ENCODE measurements at places on chromosomes 5 and 9. TPM values are rescaled to one million over a fixed set of nuclear protein-coding genes. Genes with fewer than 3 reads are reported as not detected.
A peak's percentile ranks its signal among the peaks of the same experiment; 100 is the strongest.

DNA sequence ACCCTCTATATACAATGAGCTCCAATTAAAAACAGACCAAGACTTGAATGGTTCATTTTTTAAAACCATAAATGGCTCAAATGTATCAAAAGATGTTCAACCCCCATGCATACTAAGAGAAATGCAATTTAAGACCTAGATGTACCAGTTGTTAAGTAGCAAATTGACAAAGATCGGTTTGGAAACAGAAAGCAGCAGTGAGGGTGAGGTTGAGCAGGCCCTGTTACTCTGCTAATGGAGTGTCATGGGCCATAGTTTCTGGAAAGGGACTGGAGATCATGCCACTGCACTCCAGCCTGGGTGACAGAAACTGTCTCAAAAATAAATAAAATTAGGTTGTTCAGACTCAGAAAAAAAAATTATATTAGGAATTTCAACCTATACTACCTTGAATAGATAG is 55.0 kb downstream of the FNBP1 start:
- H3K27me3 ChIP-seq, result no peaks in the 10 kb centered on the region
- H3K4me1 ChIP-seq, result peaks cover 13% of the 10 kb centered on the region
- DNase-seq, result no peak

- no peaks in the 10 kb centered on the region for H3K27me3 ChIP-seq
- H3K4me1 ChIP-seq, result peaks cover 10% of the 10 kb centered on the region
- no peak overlapping the region for H3K4me3 ChIP-seq
- H3K27ac ChIP-seq, result no peak overlapping the region
Measured at GRCh38 chr5:180849827-180850226, 11.2 kb downstream of the ZFP62 start.

- peaks cover 21% of the 10 kb centered on the region for H3K4me1 ChIP-seq
- H3K27ac ChIP-seq, result no peak overlapping the region
- DNase-seq, result no peak
- no peaks in the 10 kb centered on the region for H3K27me3 ChIP-seq
- no peak overlapping the region for H3K4me3 ChIP-seq
- H3K36me3 ChIP-seq, result no peaks in the 10 kb centered on the region
Measured at GRCh38 chr5:72811849-72812248, 4.6 kb upstream of the TNPO1 start.

- no peak for DNase-seq
- no peaks in the 10 kb centered on the region for H3K36me3 ChIP-seq
- H3K27me3 ChIP-seq, result no peaks in the 10 kb centered on the region
- no peak overlapping the region for H3K27ac ChIP-seq
Measured at GRCh38 chr9:8655071-8655470, 855.5 kb upstream of the DMAC1 start.

Gene PKD2L2
- not detected for total RNA-seq

DNA sequence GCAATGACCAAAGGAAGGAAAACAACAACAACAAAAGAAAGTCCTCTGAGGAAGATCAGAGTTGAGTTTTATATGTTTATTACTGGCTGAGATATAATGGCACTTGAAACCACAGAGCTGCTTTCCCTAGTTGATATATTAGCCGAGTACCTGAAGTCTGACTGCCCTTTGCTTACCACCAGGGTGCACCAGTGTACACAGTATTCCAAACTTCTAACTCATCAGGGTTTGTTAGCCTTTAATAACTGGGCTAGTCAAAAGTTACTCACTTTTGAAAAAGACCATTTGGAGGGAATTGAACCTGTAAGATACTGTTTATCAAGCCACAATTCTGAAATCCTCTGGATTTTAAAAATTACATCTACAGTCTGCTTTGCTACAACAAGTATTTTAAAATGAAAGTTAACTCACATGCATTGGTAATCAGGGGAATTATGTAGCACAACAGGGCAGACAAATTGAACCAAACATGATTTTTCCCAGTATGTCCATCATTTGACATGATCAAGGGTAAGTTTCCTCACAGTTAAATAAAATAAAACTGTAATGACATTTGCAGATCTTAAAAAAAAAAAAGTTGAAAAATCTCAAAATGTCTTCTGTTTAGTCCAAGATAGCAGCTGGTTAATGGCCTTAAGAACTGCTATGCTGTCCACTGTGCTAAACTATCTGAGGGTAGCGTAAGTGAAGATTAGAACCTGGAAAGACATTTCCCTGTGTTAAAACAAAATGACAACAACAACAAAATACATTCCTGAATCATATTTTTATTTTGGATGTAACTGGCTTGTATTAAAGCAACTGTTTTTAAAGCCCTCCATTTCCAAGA is 57.3 kb upstream of the C6 start:
- H3K4me1 ChIP-seq, result no peaks in the 10 kb centered on the region
- H3K27me3 ChIP-seq, result no peaks in the 10 kb centered on the region
- H3K36me3 ChIP-seq, result no peaks in the 10 kb centered on the region
- H3K4me3 ChIP-seq, result no peak overlapping the region
- DNase-seq, result no peak

Gene C9
- total RNA-seq, result not detected

- DNase-seq, result no peak
- H3K4me3 ChIP-seq, result no peak overlapping the region
- H3K4me1 ChIP-seq, result peaks cover 53% of the 10 kb centered on the region
- no peak overlapping the region for H3K27ac ChIP-seq
- H3K27me3 ChIP-seq, result no peaks in the 10 kb centered on the region
Measured at GRCh38 chr5:113230711-113231652, 203.8 kb downstream of the TSSK1B start.

- no peak overlapping the region for H3K4me3 ChIP-seq
- DNase-seq, result no peak
- no peaks in the 10 kb centered on the region for H3K36me3 ChIP-seq
- H3K4me1 ChIP-seq, result no peaks in the 10 kb centered on the region
- no peaks in the 10 kb centered on the region for H3K27me3 ChIP-seq
Measured at GRCh38 chr5:123929055-123929474, 417.1 kb downstream of the CSNK1G3 start.

DNA sequence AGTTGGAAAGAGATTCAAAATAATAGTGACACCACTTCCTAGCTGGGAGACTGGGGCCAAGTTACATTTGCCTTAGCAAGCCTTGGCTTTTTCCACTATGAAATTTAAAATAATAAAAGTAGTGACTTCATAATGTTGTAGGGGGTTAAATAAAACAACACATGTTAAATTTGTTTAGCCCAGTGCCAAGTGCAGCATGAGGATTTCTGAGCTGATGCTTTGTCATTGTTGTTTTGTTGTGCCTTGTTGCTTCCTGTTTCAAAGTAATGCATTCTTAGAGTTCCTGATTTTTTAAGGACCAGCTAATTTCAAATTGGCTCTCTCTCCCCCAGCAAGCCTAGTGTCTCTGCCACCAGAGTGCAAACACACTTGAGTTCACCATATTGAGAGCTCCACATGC is 270.7 kb upstream of the PAPPA start:
- H3K4me1 ChIP-seq, result peaks cover 53% of the 10 kb centered on the region
- no peak overlapping the region for H3K27ac ChIP-seq
- DNase-seq, result no peak
- H3K27me3 ChIP-seq, result no peaks in the 10 kb centered on the region
- H3K36me3 ChIP-seq, result no peaks in the 10 kb centered on the region
- no peak overlapping the region for H3K4me3 ChIP-seq

DNA sequence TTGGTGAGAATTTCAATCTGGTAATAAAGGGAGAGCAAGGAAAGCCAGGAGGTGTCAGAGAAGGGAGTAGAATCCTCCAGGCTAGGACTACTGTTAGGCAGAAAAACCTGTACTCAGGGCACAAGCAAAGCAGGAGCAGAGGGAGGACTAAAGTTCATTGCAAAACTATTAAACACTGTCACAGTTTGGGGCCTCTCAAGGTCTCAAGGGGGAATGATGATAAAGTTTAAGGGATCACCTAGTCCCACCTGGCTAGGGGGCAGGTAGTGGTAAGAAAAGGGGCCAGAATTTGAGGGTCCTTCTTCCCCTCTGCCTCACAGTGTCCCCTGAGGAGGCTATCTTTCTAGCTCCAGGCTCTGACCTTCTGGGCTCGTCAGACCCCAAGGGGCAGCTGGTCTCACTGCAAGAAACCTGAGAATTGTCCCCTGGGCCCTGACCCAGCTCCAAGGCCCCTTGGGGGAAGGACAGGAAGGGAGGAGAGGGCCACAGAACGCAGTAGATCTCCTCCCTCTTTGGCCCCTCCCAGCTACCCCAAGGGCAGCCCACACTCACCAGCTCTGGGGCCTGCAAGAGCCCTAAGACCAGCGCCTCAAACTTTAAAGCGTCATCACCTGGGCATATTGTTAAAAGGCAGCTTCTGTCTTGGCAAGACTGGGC is 974 bp downstream of the CCDC69 start:
- peak overlapping the region; percentile 65 for H3K4me3 ChIP-seq
- no peaks in the 10 kb centered on the region for H3K27me3 ChIP-seq
- no peaks in the 10 kb centered on the region for H3K36me3 ChIP-seq
- H3K4me1 ChIP-seq, result peaks cover 39% of the 10 kb centered on the region

DNA sequence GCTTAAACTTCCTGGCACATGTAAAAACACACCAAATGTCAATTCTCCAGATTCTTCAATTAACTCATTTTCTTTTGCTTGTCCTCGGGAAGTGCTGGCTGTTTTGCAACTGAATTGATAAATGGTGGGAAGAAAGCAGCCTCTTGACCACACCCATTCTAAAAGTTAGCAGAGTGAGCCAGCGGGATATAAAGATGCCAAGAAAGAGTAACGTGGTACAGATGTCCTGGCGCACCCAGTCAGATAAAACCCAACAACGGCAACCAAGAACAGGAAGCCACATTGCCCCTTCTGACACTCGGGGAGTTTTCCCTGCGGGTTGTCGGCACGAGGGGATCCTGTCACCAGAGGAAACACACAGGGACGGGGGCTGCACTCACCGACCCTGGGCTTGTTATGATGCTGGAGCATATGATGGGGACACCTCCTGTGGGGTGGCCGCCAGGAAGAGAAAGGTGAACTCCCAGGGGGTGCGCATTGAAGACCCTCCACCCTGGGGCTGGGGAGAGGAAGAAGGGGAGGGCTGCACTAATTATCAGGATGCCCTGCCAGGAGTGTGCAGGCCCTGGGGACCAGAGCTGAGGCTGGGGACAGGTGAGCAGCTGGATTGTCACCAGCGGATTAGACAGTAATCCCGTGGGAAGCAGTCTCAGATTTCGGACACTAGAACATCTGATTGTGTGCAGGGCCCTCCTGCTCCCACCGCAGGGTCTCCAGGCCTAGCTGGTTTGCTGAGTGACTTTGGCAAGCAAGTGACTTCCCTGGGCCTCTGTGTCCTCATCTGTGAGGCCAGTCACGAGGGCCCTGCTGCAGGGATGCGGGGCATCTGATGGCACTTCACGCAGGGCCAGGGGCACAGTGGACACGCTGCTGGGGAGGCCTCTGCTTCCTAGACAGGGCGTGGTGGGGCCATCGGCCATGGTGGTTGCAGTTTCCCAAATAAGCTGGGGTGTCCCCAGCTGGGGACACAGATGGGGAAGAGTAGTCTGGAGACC is 59.2 kb downstream of the CRB2 start:
- DNase-seq, result no peak
- H3K4me3 ChIP-seq, result no peak overlapping the region
- no peak overlapping the region for H3K27ac ChIP-seq
- no peaks in the 10 kb centered on the region for H3K27me3 ChIP-seq
- no peaks in the 10 kb centered on the region for H3K36me3 ChIP-seq

DNA sequence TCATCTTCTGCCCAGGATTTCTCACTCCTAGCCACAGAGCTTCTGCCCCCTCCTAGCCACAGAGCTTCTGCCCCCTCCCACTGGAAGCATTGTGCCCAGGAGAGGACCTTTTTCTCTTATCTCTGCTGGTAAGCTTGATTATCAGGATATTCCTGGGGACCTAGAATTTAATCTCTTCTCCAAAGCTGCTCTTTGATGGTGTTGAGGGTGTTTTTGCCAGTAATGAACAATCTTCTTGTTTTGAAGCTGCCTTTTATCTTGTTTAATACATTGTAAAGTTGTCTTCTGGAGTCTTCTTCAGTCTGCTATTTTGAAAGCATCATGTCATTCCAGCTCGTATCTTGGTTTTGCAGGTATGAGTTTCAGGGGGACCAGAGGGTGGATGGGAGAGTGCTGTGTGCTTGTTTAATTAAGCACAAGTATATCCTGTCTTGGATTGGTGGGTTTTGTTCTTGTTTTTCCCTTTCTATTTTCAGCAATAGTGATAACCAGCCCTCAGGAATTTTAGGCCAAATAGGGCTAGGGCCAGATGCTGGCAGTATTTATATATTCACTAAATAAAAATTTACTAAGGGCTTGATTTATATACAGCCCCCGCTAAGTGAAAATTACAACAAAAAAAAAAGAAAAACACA is 214.0 kb upstream of the DMRT1 start:
- peaks cover 42% of the 10 kb centered on the region for H3K4me1 ChIP-seq
- DNase-seq, result no peak
- no peaks in the 10 kb centered on the region for H3K27me3 ChIP-seq
- no peaks in the 10 kb centered on the region for H3K36me3 ChIP-seq

GRCh38 chr9:109934136-109934856 is 154.3 kb downstream of the PALM2AKAP2 start:
- H3K27me3 ChIP-seq, result no peaks in the 10 kb centered on the region
- H3K4me3 ChIP-seq, result no peak overlapping the region
- H3K4me1 ChIP-seq, result no peaks in the 10 kb centered on the region

DNA sequence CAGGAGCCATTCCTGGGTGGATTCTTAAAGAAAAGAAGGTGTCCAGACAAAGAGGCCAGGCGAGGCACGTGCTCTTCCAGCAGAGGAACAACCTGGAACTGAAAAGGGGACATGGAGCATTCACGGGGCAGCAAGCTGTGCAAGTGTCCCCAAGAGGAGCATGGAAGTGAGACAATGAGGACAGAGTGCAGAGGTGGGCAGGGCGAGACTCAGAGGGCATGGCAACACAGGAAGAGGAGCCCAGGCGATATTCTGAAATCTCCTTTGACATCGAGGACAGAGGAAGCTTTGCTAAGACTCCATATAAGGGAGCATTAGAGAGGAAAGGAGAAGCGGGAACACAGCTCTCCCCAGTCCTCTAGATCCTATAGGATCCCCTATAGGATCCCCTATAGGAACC is 29.4 kb upstream of the SPATA31E1 start:
- no peaks in the 10 kb centered on the region for H3K36me3 ChIP-seq
- H3K27me3 ChIP-seq, result no peaks in the 10 kb centered on the region
- H3K27ac ChIP-seq, result no peak overlapping the region
- no peaks in the 10 kb centered on the region for H3K4me1 ChIP-seq
- H3K4me3 ChIP-seq, result no peak overlapping the region
- no peak for DNase-seq

GRCh38 chr5:94544031-94544650 is 74.3 kb downstream of the KIAA0825 start:
- H3K4me1 ChIP-seq, result no peaks in the 10 kb centered on the region
- no peak overlapping the region for H3K4me3 ChIP-seq
- DNase-seq, result no peak
- H3K27me3 ChIP-seq, result no peaks in the 10 kb centered on the region

DNA sequence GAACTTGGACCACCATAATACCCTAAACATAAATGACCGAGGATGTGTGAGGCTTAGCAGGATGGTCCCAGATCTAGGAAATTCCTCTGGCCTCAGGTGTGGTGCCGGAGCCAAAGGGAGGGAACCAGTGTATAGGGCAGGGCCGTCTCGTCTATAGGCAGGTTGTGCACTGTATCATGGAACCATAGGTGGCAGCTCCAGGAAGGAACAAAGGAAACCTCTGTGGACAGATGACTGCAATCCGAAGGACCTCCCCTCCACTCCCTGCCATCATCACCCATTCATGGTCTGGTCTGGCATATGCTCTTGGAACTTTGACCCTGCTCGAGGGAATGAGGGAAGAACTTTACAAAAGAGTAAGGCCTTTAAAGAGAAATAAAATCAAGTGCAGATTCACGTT is 2.9 kb upstream of the MACIR start:
- no peak for DNase-seq
- H3K4me1 ChIP-seq, result no peaks in the 10 kb centered on the region
- no peak overlapping the region for H3K27ac ChIP-seq
- H3K4me3 ChIP-seq, result no peak overlapping the region
- no peaks in the 10 kb centered on the region for H3K27me3 ChIP-seq

Gene PLEKHG4B
- total RNA-seq, result 1.2 TPM

- no peaks in the 10 kb centered on the region for H3K27me3 ChIP-seq
- no peaks in the 10 kb centered on the region for H3K36me3 ChIP-seq
- no peak overlapping the region for H3K4me3 ChIP-seq
- DNase-seq, result no peak
- H3K4me1 ChIP-seq, result peaks cover 9% of the 10 kb centered on the region
Measured at GRCh38 chr5:149381986-149382338, 2.9 kb upstream of the IL17B start.

All from esophagus squamous epithelium (tissue), 5 donors.